Fibroblast of the aortic adventitia (primary cell): ENCODE measurements at places on chromosomes 4 and X. TPM values are rescaled to one million over a fixed set of nuclear protein-coding genes. Genes with fewer than 3 reads are reported as not detected.

PTPN13 gene
- 41.6 and 67.6 TPM in 2 replicates for total RNA-seq

NIPAL1 gene
- 0.08 and 0.90 TPM in 2 replicates for total RNA-seq

CCKAR gene
- total RNA-seq, result 3.1 TPM in 1 of 2 replicates, not detected in the other

TMSB15B gene
- 7.0 and 7.6 TPM in 2 replicates for total RNA-seq

SETD7 gene
- 80.3 and 134 TPM in 2 replicates for total RNA-seq

POLR2B gene
- total RNA-seq, result 94.2 and 97.0 TPM in 2 replicates

AMBN gene
- not detected in 2 replicates for total RNA-seq

IQCM gene
- 0.16 and 0.27 TPM in 2 replicates for total RNA-seq

TCEAL6 gene
- total RNA-seq, result not detected in 2 replicates

GPR173 gene
- total RNA-seq, result 1.1 and 2.5 TPM in 2 replicates

CSAG3 gene
- total RNA-seq, result not detected in 2 replicates

HPRT1 gene
- total RNA-seq, result 10.0 and 20.2 TPM in 2 replicates

C4orf51 gene
- not detected in 2 replicates for total RNA-seq
